ENCODE measurements at places on chromosomes 3 and 15. TPM values are rescaled to one million over a fixed set of nuclear protein-coding genes. Genes with fewer than 3 reads are reported as not detected.

DNA sequence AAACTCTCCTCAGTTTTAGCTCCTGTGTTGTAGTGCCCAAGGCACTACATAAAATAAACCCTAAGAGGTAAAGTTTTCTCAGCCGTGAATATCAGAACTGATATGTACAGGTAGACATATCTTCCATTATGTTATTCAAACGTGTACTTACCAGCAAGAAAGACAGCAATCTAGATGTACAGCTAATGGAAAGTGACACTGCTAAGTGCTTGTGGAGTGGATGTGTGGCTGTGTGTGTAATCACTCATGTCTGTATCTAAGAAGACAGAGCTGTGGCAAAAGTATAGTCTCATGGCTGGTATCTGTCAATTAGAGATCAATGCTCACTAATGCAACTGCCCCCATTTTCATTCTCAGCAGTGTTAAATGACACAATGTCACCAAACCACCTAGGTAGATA is 101.3 kb downstream of the FMN1 start:
- H3K27me3 ChIP-seq: no peaks in the 10 kb centered on the region
- no peak overlapping the region for H3K4me3 ChIP-seq
- no peaks in the 10 kb centered on the region for H3K36me3 ChIP-seq
- H3K4me1 ChIP-seq: no peaks in the 10 kb centered on the region

Gene ACSBG1
- not detected for polyA plus RNA-seq

GRCh38 chr3:31392568-31392967 is 140.2 kb upstream of the STT3B start:
- H3K27me3 ChIP-seq: no peaks in the 10 kb centered on the region
- H3K4me3 ChIP-seq: no peak overlapping the region
- H3K36me3 ChIP-seq: no peaks in the 10 kb centered on the region

- no peak for DNase-seq
- H3K27me3 ChIP-seq: peaks cover 6% of the 10 kb centered on the region
- H3K4me3 ChIP-seq: peak overlapping the region; percentile 76
- no peak overlapping the region for H3K27ac ChIP-seq
Observed at GRCh38 chr3:112334691-112335433, 1.9 kb downstream of the CD200 start.

Gene KCNAB1
- 0.24 TPM for polyA plus RNA-seq

GRCh38 chr3:5093731-5094130 is 28.4 kb upstream of the ARL8B start:
- no peak overlapping the region for H3K4me3 ChIP-seq
- no peaks in the 10 kb centered on the region for H3K36me3 ChIP-seq
- H3K27ac ChIP-seq: no peak overlapping the region
- H3K27me3 ChIP-seq: peaks cover 3% of the 10 kb centered on the region
- no peak for DNase-seq

DNA sequence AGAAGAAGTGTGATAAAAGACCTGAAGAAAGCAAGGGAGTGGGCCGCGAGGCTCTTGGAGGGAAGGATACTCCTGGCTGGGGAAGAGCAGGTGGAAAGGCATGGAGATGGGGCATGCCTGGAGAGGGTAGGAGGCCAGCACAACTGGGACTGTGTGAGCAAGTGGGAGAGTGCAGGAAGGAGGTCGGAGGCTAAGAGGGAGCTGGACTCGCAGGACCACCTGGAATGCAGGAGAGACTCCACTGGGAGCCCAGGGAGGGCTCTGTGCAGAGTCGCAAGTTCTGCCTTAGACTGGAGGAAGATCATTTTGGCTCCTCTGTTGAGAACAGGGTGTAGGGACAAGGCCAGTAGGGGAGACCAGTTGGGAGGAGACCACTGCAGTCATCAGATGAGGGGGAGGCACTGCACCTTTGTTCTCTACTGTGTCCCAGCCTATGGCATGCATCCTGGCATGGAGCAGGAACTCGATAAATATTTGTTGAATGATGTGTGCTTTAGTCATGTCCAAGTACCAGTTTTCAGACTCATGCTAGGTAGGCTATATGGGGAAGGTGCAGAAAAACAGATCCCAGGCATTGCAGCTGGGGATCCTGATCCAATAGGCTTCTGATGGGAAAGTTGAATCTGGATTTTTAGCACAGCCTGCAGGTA is 13.7 kb downstream of the FAM107A start:
- no peaks in the 10 kb centered on the region for H3K36me3 ChIP-seq
- H3K4me1 ChIP-seq: peaks cover under 1% of the 10 kb centered on the region
- H3K4me3 ChIP-seq: no peak overlapping the region
- H3K27ac ChIP-seq: no peak overlapping the region

DNA sequence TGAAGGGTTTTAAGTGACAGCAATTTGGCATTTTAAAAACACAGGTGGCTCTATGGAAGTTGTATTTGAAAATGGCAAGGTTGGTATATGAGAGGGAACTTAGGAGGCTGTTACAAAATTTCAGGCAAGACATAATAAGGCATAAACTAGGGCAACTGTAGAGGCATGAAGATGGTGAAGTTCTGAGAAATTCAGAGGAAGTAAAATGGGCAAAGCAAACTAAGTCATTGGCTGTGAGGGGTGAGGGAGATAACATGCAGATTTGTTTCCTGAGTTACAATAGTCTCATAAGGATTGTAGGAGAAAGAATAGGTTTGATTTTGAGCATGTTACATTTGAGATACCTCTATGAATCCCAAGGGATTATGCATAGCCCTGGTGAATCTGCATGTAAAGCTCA is 302.9 kb upstream of the ARHGEF26 start:
- no peaks in the 10 kb centered on the region for H3K27me3 ChIP-seq
- no peaks in the 10 kb centered on the region for H3K36me3 ChIP-seq
- no peak overlapping the region for H3K4me3 ChIP-seq
- H3K27ac ChIP-seq: no peak overlapping the region
- DNase-seq: no peak

DNA sequence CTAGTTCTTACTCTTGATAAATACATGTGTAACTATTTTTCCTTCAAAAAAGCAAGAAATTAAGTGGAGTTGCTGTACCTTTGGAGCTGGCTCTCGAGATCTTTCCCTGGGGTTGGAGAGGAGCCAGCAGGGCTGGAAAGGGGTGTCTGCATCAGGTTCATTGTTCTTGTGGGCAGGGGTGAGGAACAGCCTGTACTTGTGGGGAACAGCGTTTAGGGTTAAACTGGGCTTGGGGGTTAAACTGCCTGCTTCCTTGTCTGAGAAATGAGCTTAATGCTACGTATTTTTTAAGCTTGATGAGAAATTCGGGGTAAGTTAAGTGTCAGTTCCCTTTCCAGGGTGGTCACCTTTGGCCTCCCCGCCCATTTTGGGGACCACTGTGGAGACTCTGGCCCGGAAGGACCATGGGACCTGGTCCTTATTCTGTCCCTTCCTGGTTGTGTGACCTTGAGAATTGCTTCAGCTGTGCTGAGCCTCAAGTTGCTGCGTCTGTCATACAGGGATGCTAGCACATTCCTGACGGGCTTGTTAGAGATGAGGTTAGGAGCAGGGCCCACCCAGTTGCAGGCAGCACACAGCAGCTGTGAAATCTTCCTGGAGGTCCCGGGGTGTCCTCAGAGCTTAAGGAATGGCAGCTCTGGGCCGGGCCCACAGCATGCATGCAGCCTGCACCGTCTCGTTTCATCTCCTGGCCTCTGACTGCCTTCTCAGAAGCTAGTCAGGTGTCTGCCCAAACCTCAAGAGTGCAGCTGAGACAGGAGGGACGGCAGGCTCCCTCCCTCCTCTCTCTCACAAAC is 11.6 kb downstream of the H1-8 start:
- no peaks in the 10 kb centered on the region for H3K4me1 ChIP-seq
- H3K27me3 ChIP-seq: no peaks in the 10 kb centered on the region
- H3K4me3 ChIP-seq: no peak overlapping the region
- no peak for DNase-seq
- H3K36me3 ChIP-seq: no peaks in the 10 kb centered on the region

Gene PDE12
- 17.6 TPM for polyA plus RNA-seq

Gene SNURF
- polyA plus RNA-seq: 38.1 TPM

- no peak for DNase-seq
- no peak overlapping the region for H3K27ac ChIP-seq
- H3K36me3 ChIP-seq: no peaks in the 10 kb centered on the region
- no peak overlapping the region for H3K4me3 ChIP-seq
- H3K27me3 ChIP-seq: no peaks in the 10 kb centered on the region
- H3K4me1 ChIP-seq: peaks cover 15% of the 10 kb centered on the region
Observed at GRCh38 chr3:192883512-192883911, 34.1 kb downstream of the MB21D2 start.

GRCh38 chr3:148408667-148409066 is 289.0 kb upstream of the AGTR1 start:
- H3K27ac ChIP-seq: no peak overlapping the region
- H3K27me3 ChIP-seq: no peaks in the 10 kb centered on the region
- DNase-seq: no peak
- no peaks in the 10 kb centered on the region for H3K4me1 ChIP-seq
- H3K36me3 ChIP-seq: no peaks in the 10 kb centered on the region
- H3K4me3 ChIP-seq: no peak overlapping the region

DNA sequence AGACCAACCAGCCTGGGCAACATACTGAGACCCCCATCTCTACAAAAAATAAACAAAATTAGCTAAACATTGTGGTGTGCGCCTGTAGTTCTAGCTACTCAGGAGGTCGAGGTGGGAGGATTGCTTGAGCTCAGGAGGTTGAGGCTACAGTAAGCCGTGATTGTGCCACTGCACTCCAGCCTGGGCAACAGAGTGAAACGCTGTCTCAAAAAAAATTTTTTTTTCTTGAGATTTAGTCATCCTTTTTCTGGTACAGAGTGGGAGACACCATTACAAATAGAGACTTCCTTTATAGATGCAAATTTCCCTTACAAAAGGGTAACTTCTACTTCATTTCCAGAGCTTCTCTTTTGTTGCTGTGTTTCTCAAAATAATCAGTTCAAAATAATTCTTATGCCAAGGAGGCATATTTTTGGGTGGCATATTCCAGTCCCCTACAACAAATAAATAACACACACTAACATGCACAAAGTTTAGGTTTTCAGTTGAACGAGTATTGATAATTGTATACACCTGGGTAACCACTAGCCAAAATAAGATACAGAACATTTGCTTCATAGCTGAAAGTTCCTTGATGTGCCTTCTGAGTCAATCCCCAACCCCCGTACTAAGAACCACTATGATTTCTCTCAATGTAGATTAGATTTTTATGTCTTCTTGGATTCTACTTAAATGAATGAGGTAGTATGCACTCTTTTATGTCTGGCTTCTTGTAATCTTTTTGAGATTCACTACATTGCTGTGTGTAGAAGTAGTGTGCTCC is 248.9 kb upstream of the PROK2 start:
- DNase-seq: no peak
- H3K4me1 ChIP-seq: no peaks in the 10 kb centered on the region
- H3K27ac ChIP-seq: no peak overlapping the region
- H3K4me3 ChIP-seq: no peak overlapping the region
- H3K36me3 ChIP-seq: no peaks in the 10 kb centered on the region

DNA sequence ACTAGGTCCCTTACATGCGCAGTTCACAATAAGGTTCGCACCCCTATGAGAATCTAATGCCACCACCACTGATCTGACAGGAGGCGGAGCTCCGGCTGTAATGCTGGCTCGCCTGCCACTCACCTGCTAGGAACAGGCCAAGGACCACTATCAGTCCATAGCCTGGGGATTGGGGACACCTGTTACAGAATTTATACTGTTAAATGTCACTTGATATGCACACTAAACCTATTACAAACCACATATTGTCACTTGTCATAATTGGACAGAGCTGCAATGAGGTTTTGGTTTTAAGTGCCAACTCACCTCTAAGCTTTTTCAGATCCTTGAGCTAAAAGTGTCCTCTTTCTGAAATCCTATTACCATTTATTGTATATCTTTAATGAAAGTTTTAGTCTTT is 507.9 kb upstream of the TPRG1 start:
- no peaks in the 10 kb centered on the region for H3K27me3 ChIP-seq
- no peaks in the 10 kb centered on the region for H3K4me1 ChIP-seq
- no peak for DNase-seq

Gene TEX55
- not detected for polyA plus RNA-seq

Gene SPPL2A
- 64.2 TPM for polyA plus RNA-seq

- no peaks in the 10 kb centered on the region for H3K36me3 ChIP-seq
- H3K27me3 ChIP-seq: no peaks in the 10 kb centered on the region
- no peak for DNase-seq
- no peak overlapping the region for H3K4me3 ChIP-seq
- H3K4me1 ChIP-seq: no peaks in the 10 kb centered on the region
Observed at GRCh38 chr3:42670670-42671069, 14.7 kb upstream of the KLHL40 start.

DNA sequence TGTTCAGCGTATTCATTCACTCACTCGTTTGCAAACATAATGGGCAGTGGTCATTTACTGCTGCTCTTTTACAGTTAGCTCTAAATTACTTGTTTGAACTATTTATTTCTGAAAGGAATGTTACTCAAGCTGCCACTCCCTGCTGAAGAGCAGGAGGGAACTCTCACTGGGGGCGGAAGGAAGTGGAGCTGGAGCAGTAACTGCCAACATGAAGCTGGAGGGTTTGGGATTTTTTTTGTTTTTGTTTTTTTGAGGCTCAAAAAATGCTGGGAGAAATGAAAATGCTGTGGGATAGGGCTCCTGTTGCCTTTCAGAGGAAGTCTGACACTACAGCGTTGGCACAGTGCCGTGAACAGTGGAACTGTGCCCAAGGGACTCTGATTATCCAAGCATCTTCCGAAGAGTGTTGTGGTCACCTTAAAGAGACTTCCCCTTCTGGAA is 44.1 kb downstream of the SENP2 start:
- no peak for DNase-seq
- H3K27me3 ChIP-seq: no peaks in the 10 kb centered on the region
- no peaks in the 10 kb centered on the region for H3K4me1 ChIP-seq
- no peak overlapping the region for H3K4me3 ChIP-seq
- H3K36me3 ChIP-seq: peaks cover 44% of the 10 kb centered on the region

GRCh38 chr3:22908989-22909507 is 294.1 kb upstream of the UBE2E2 start:
- H3K4me3 ChIP-seq: no peak overlapping the region
- no peaks in the 10 kb centered on the region for H3K27me3 ChIP-seq
- no peak overlapping the region for H3K27ac ChIP-seq
- H3K4me1 ChIP-seq: no peaks in the 10 kb centered on the region
- H3K36me3 ChIP-seq: no peaks in the 10 kb centered on the region

DNA sequence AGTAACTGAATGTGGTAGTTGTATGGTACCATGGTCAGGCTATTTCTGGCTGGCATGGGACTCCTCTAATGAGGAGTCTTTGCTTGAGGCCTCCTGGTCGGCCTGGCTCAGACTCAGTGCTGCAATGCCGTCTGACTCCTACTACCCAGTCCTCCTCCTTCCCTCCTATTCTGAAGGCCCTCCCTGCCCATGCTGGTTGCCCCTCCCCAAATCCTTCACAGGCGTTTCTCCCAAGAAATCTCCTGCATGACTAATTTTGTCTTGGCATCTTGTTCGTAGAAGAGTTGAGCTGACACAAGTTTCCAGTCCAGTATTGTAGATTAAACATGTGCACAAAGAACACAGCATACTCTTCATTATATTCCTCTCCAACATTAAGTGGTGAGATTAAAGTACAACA is 115.5 kb downstream of the NFKBIZ start:
- H3K27ac ChIP-seq: no peak overlapping the region
- no peaks in the 10 kb centered on the region for H3K4me1 ChIP-seq
- no peak for DNase-seq
- H3K4me3 ChIP-seq: no peak overlapping the region

Gene CCR3
- 43.9 TPM for polyA plus RNA-seq

Gene ARNT2
- polyA plus RNA-seq: not detected

All from CD4-positive, CD25-positive, alpha-beta regulatory T cell (primary cell).